Thyroid gland (tissue), 4 donors: ENCODE measurements at places on chromosomes 13 and 19. TPM values are rescaled to one million over a fixed set of nuclear protein-coding genes. Genes with fewer than 3 reads are reported as not detected.
A peak's percentile ranks its signal among the peaks of the same experiment; 100 is the strongest.

GRCh38 chr13:91199866-91200265 is 147.6 kb upstream of the MIR17HG start:
- no peak for DNase-seq
- no peaks in the 10 kb centered on the region for H3K36me3 ChIP-seq
- no peak overlapping the region for H3K4me3 ChIP-seq
- no peak overlapping the region for H3K27ac ChIP-seq
- H3K4me1 ChIP-seq, result no peaks in the 10 kb centered on the region
- no peaks in the 10 kb centered on the region for H3K27me3 ChIP-seq

DNA sequence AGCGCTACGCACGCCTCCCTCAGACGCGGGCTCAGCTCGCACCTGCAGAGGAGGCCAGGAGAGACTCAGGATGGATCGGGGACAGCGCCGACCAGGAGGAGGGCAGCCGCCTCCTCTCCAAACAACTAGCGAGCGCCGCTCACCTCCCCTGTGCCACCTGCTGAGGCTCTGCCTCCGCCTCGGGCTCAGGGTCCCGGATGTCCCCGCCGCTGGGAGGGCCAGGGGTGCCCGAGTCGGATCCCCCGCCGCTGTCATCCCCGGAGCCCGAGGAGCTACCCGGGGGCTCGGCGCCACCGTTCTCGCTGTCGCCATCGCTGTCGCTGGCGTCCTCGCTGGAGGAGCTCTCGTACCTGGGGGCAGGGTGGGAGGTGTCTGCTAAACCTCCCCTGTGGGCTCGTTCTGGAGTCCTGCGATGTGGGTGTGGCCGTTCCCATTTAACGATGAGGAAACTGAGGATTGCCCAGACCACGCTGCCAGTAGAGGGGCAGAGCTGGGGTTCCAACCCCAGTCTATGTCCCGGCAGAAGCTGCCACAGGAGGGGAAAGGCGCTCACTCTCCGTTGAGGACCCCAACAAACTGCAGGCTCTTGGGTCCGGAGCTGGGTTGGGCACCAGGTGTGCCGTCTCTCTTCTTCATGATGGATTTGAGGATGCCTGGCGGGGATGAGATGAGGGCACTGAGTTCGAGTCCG is 9.2 kb downstream of the KANK3 start:
- H3K27ac ChIP-seq, result no peak overlapping the region
- H3K27me3 ChIP-seq, result no peaks in the 10 kb centered on the region
- no peaks in the 10 kb centered on the region for H3K36me3 ChIP-seq
- DNase-seq, result no peak
- peaks cover 20% of the 10 kb centered on the region for H3K4me1 ChIP-seq

DNA sequence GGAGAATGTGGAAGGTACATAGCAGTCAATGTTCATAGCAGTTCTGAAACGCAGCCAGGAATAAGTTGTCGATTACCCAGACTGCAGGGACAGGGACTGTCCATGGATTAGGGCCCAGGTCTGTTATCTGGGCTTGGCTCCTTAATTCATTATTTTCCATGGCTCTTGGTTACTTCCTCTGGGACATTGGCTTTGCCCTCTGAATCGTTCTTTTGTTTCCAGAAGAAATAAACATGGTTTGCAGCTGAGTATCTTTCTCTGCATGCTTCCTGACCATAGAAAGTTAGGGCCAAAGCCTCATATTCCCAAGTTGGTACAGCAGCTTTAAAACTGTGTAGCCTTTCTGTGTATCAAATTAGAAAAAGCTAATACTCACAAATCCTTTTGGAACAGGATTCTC is 121.7 kb upstream of the MAB21L1 start:
- H3K4me3 ChIP-seq, result no peak overlapping the region
- no peak for DNase-seq
- H3K4me1 ChIP-seq, result no peaks in the 10 kb centered on the region
- H3K27ac ChIP-seq, result no peak overlapping the region
- no peaks in the 10 kb centered on the region for H3K36me3 ChIP-seq
- H3K27me3 ChIP-seq, result no peaks in the 10 kb centered on the region

- H3K4me1 ChIP-seq, result no peaks in the 10 kb centered on the region
- no peaks in the 10 kb centered on the region for H3K36me3 ChIP-seq
- H3K27ac ChIP-seq, result no peak overlapping the region
- no peak for DNase-seq
- no peak overlapping the region for H3K4me3 ChIP-seq
Observed at GRCh38 chr13:43362556-43362955, 339.2 kb downstream of the DNAJC15 start.

- H3K4me1 ChIP-seq, result no peaks in the 10 kb centered on the region
- H3K36me3 ChIP-seq, result no peaks in the 10 kb centered on the region
- H3K4me3 ChIP-seq, result no peak overlapping the region
- no peaks in the 10 kb centered on the region for H3K27me3 ChIP-seq
Observed at GRCh38 chr19:17673937-17674799, 14.0 kb downstream of the UNC13A start.

- peaks cover 17% of the 10 kb centered on the region for H3K4me1 ChIP-seq
- DNase-seq, result no peak
- no peak overlapping the region for H3K4me3 ChIP-seq
- H3K27ac ChIP-seq, result peak overlapping the region; percentile 26
Observed at GRCh38 chr19:13104848-13105711, 2.4 kb upstream of the LYL1 start.

- no peak overlapping the region for H3K4me3 ChIP-seq
- H3K27ac ChIP-seq, result no peak overlapping the region
- H3K27me3 ChIP-seq, result no peaks in the 10 kb centered on the region
- peak; percentile 20 for DNase-seq
- peaks cover 60% of the 10 kb centered on the region for H3K4me1 ChIP-seq
- H3K36me3 ChIP-seq, result no peaks in the 10 kb centered on the region
Observed at GRCh38 chr19:2330632-2331284, 2.3 kb downstream of the SPPL2B start.

GRCh38 chr13:109233293-109233692 is 553.1 kb downstream of the IRS2 start:
- no peak overlapping the region for H3K27ac ChIP-seq
- H3K27me3 ChIP-seq, result no peaks in the 10 kb centered on the region
- H3K4me1 ChIP-seq, result no peaks in the 10 kb centered on the region
- no peak for DNase-seq
- no peak overlapping the region for H3K4me3 ChIP-seq

DNA sequence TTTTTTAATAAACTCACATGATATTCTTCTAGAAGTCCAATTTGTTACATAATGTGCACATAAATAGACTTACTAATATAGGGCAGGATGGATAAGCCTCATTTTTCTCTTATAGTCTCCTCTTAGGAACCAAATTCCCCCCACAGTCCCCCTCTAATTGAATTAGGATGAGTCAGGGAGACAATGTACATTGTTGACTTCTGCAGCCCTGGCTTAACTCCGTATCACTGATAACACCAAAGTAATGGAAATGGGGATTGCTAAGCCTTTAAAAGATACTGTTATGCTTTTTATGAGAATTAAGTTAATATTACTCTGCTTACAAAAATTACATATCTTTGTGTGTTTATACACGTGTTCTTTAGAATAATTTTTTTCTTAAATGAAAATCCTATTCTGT is 5.1 kb upstream of the PCDH9 start:
- no peaks in the 10 kb centered on the region for H3K4me1 ChIP-seq
- H3K27ac ChIP-seq, result no peak overlapping the region
- no peak overlapping the region for H3K4me3 ChIP-seq
- no peaks in the 10 kb centered on the region for H3K27me3 ChIP-seq

DNA sequence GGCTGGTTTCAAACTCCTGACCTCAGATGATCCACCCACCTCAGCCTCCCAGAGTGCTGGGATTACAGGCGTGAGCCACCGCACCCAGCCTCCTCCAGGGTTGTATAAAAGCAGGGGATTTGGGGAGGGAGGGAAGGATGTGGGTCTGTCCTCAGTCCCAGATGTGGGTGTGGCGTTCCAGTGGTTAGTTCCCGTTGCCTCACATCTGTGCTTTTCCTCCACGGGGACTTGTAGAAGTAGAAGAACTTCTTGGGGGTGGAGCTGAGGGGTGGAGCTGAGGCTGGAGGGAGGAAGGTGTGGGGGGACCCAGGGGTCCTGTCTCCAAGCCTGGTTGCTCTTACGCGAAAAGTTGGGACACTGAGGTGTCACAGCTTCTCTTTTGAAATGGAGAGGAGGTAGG is 514 bp upstream of the MCEMP1 start:
- H3K27me3 ChIP-seq, result no peaks in the 10 kb centered on the region
- H3K27ac ChIP-seq, result no peak overlapping the region
- H3K4me3 ChIP-seq, result no peak overlapping the region
- peaks cover 2% of the 10 kb centered on the region for H3K4me1 ChIP-seq

GRCh38 chr19:41541990-41542584 is 33.9 kb upstream of the CEACAM21 start:
- no peaks in the 10 kb centered on the region for H3K27me3 ChIP-seq
- no peak overlapping the region for H3K4me3 ChIP-seq
- no peaks in the 10 kb centered on the region for H3K4me1 ChIP-seq
- no peaks in the 10 kb centered on the region for H3K36me3 ChIP-seq
- no peak overlapping the region for H3K27ac ChIP-seq

GRCh38 chr13:31878052-31878451 is 138.7 kb downstream of the RXFP2 start:
- no peak overlapping the region for H3K27ac ChIP-seq
- H3K36me3 ChIP-seq, result no peaks in the 10 kb centered on the region
- no peak overlapping the region for H3K4me3 ChIP-seq
- no peaks in the 10 kb centered on the region for H3K4me1 ChIP-seq
- H3K27me3 ChIP-seq, result no peaks in the 10 kb centered on the region
- DNase-seq, result no peak

GRCh38 chr19:29525901-29526729 is at the start of gene VSTM2B:
TSS of gene VSTM2B (plus strand) at chr19:29525994. CDS start at chr19:29526584, 590 bp downstream.
- no peak within 1 kb of the TSS for H3K4me3 ChIP-seq
- no peak for DNase-seq
- H3K27me3 ChIP-seq, result peaks cover 23% of the 10 kb centered on the region
- peaks cover 27% of the 10 kb centered on the region for H3K4me1 ChIP-seq

GRCh38 chr13:95236774-95237173 is 64.5 kb downstream of the ABCC4 start:
- H3K27me3 ChIP-seq, result no peaks in the 10 kb centered on the region
- H3K4me3 ChIP-seq, result no peak overlapping the region
- H3K4me1 ChIP-seq, result peaks cover 5% of the 10 kb centered on the region
- peak; percentile 47 for DNase-seq
- no peaks in the 10 kb centered on the region for H3K36me3 ChIP-seq

- peaks cover 18% of the 10 kb centered on the region for H3K4me1 ChIP-seq
- no peaks in the 10 kb centered on the region for H3K27me3 ChIP-seq
- peak; percentile 40 for DNase-seq
- H3K36me3 ChIP-seq, result peaks cover 7% of the 10 kb centered on the region
- H3K27ac ChIP-seq, result peak overlapping the region; percentile 98
Observed at GRCh38 chr13:48304143-48304876, 759 bp downstream of the RB1 start.

DNA sequence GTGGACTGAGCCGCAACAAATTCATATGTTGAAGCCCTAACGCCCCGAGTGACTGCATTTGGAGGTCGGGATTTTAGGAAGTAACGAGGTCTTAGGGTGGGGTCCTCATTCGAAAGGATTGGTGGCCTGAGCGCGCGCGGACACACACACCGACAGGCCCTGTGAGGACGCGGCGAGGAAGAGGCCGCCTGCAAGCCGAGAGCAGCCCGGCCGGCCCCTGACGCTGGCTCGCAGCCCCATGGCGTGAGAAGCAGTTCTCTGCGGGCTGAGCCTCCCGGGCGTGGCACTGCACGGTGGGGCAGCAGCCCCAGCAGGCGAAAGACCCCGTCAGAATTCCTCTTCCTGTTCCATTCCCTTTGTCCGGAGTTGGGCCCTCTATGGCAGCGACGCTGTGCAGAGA is 131.2 kb downstream of the CRYL1 start:
- no peaks in the 10 kb centered on the region for H3K27me3 ChIP-seq
- no peak overlapping the region for H3K27ac ChIP-seq
- no peaks in the 10 kb centered on the region for H3K36me3 ChIP-seq
- H3K4me1 ChIP-seq, result no peaks in the 10 kb centered on the region
- no peak overlapping the region for H3K4me3 ChIP-seq

- no peaks in the 10 kb centered on the region for H3K27me3 ChIP-seq
- H3K4me1 ChIP-seq, result peaks cover 12% of the 10 kb centered on the region
- no peak for DNase-seq
- H3K36me3 ChIP-seq, result no peaks in the 10 kb centered on the region
Observed at GRCh38 chr13:77521194-77521593, 14.3 kb upstream of the SCEL start.

DNA sequence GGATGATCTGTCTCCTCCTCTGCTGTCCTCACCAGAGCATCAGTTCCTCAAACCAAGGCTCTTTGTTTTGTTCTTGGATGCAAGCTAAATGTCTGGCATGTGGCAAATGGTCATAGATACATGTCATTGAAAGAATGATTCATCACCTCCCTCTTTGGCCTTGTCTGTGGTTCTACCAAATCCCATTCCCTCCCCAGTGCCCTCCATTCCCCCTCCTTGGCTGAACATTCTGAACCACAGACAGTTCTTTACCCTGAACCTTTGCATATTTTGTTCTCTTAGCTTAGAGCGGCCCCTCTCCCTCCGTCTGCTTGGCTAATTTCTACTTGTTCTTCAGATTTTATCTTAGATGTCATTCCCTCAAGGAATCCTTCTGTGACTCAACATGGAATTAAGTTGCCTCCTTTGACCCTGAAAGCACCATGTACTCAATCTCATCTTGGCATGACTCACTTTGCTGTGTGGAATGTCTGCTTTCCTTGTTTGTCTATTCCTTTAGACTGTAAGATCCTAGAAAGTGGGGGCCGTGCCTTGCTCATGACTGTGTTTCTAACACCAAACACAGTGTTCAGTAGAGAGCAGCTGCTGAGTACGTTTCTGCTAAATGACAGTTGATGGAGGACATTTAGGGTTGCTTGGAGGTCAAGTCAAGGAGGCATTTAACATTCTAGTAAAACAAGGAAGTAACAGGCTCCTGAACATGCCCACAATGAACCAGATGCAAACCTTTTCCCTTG is 8.1 kb downstream of the ALOX5AP start:
- no peak overlapping the region for H3K4me3 ChIP-seq
- no peaks in the 10 kb centered on the region for H3K27me3 ChIP-seq
- peaks cover 16% of the 10 kb centered on the region for H3K4me1 ChIP-seq
- DNase-seq, result no peak

DNA sequence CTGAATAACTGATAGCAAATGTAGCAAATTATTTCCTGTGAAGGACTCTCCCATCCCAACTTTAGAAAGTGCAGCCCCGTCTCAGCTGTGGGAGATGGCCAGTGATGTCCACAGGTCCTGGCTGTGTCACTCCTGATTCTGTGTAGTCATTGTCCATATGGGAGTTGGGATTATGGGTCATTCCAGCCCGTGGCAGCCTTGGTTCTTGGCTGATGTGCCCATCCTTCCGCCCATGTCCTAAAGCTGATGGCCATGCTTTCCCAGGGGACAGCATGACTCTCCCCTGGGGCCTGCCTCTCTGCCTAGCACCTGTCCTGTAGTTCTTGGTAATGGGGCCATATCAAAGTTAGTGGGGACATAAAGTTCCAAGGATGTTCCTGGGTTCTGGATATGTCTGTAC is 43.9 kb upstream of the C1QTNF9 start:
- H3K36me3 ChIP-seq, result no peaks in the 10 kb centered on the region
- H3K27ac ChIP-seq, result no peak overlapping the region
- no peaks in the 10 kb centered on the region for H3K27me3 ChIP-seq
- H3K4me3 ChIP-seq, result no peak overlapping the region
- H3K4me1 ChIP-seq, result peaks cover 37% of the 10 kb centered on the region

GRCh38 chr13:112238436-112238995 is 137.6 kb upstream of the SPACA7 start:
- no peak for DNase-seq
- H3K4me1 ChIP-seq, result no peaks in the 10 kb centered on the region
- no peak overlapping the region for H3K4me3 ChIP-seq
- no peak overlapping the region for H3K27ac ChIP-seq

The ZNF486 gene
- total RNA-seq, result 61.6 TPM

The SLITRK1 gene
- not detected for total RNA-seq

The ADM5 gene
- not detected for total RNA-seq

The SNRPA gene
- 80.5 TPM for total RNA-seq

The UBE2L5 gene
- total RNA-seq, result not detected

The GRIK5 gene
- total RNA-seq, result 12.0 TPM

The DIAPH3 gene
- not detected for total RNA-seq
